Osteoblast (primary cell): ENCODE measurements at places on chromosomes 12 and 14. TPM values are rescaled to one million over a fixed set of nuclear protein-coding genes. Genes with fewer than 3 reads are reported as not detected.

GLI1 gene
- total RNA-seq: 0.29 and 0.36 TPM in 2 replicates

NOVA1 gene
- 0.36 TPM in 1 of 2 replicates, not detected in the other for total RNA-seq

AICDA gene
- not detected in 2 replicates for total RNA-seq

KITLG gene
- total RNA-seq: 46.7 and 62.5 TPM in 2 replicates

SIX4 gene
- total RNA-seq: 14.5 and 15.6 TPM in 2 replicates

LBHD2 gene
- not detected in 2 replicates for total RNA-seq

KRT77 gene
- not detected in 2 replicates for total RNA-seq

ENDOU gene
- not detected in 2 replicates for total RNA-seq

RTL1 gene
- not detected in 2 replicates for total RNA-seq

SETD1B gene
- 5.0 and 5.8 TPM in 2 replicates for total RNA-seq

BATF gene
- total RNA-seq: 0.59 and 0.72 TPM in 2 replicates

CLEC2A gene
- not detected in 2 replicates for total RNA-seq

GPR68 gene
- 8.0 and 8.5 TPM in 2 replicates for total RNA-seq
